IMR-90 (cell line): ENCODE measurements at places on chromosomes 1 and 21. TPM values are rescaled to one million over a fixed set of nuclear protein-coding genes. Genes with fewer than 3 reads are reported as not detected.
A peak's percentile ranks its signal among the peaks of the same experiment; 100 is the strongest.

GNAT2 gene
- 0.17 and 0.26 TPM in 2 replicates for polyA plus RNA-seq

JTB gene
- 138 and 153 TPM in 2 replicates for polyA plus RNA-seq

DNA sequence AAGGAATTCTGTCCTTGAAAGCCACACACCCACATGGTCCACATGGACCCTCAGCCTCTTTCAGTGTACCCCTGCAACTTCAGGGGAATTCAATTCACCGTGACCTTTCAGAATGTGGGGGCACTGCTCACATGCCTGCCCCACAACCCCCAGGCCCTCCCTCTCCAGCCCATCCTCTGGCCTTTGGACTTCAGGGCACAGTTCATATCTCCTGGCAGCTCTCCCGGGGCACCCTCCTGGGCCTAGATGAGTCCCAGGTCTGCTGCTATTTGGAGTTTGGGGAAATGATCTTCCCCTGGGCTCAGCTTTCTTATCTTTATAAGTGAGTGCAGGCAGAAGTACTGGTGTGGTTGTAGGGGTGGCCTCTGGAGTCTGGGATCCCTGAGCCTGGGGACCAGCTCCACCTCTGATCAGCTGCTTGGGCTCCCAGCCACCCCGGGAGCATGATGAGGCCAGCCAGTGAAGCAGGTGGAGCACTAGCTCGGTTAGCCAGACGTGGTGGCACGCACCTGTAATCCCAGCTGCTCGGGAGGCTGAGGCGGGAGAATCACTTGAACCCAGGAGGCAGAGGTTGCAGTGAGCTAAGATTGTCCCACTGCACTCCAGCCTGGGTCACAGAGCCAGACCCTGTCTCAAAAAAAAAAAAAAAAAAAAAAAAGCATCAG lies 15.8 kb downstream of the C1orf167 start:
- no peak for DNase-seq

GRCh38 chr1:55192093-55192492 lies 23.1 kb downstream of the USP24 start:
- no peak for DNase-seq

- peak; percentile 33 for DNase-seq
These were observed at the start of gene FHL3 for GRCh38 chr1:38005195-38006007. TSS of gene FHL3 (minus strand) at chr1:38005514. CDS start at chr1:37999412, 6,102 bp downstream.

DNA sequence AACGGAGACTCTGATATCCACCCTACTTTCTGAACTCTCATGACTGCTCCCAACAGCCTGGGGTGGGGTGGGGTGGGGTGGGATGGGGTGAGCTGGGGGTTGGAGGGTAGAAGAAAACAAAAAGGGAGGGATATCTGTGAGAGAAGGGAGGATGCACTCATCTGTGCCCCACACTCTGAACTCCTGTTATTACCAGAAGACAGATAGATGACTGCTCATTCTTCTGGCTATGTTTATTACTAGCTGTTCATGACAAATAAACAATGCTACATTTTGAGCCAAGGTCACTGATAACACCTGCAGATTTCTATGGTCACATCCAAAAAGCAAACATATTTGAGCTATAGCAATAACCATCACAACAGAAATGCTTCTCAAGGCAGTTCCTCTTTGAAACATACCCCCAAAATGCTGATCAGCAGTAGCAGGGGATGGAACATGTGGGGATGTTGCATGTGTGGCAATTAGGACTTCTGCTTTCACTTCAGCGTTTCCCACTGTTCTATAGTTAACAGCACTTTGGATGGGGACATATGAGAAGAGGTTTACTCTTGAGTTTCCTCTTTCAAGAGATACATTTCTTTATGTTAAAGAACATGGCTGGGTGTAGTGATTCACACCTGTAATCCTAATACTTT lies 43.3 kb downstream of the GPR3 start:
- DNase-seq, result no peak

DNA sequence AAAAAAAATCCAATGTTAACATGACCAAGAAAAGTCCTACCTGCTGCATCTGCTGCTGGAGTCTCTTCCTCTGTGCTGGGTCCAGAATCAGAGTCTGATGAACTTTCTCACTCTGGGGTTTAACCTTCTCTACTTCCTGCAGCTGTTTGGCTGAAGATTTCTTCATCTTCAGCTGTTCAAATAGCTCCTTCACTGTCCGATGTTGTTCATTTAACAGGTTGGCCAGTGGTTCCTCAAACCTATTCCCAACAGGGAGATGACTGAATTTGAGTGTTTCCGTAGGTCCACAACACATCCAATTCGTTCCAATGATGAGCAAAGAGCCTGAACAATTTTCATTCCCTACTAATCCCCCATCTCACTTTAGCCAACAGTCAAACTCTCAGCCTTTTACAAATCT lies 79.4 kb downstream of the GON4L start:
- no peak for DNase-seq

DNA sequence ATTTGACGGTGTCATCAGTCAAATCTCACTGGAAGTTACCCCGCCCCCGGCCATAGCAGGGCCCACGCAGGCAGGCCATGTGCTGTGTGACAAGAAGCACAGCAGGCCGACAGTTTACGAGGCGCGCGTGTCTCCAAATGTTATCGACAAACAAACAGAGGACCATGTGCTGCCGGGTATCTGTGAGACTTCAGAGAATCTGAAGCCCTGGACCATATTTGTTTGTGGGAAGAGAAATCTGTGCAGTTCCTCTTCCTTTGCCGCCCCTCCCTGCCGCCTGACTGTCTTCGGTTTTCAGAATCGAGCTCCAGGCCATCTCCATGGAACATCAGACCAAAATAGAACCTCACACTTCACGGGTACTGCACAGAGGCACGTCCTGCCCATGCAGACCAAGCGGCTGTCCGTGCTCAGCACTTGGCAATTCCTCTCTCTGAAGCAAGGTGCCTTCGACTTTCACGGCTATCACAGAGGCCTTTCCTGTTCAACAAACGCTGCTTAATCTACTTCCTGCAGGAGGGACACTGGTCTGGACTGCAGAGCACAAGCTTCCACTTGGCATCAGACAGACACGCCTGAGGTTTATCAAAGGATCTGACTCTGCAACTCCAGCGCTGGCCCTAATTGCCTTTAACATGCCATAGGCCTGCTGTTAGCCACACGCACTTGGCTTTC lies 135.7 kb upstream of the KRTAP19-8 start:
- DNase-seq, result no peak

GRCh38 chr1:85118751-85119150 lies 70.5 kb upstream of the MCOLN3 start:
- peak; percentile 35 for DNase-seq

GRCh38 chr21:9735421-9735961 lies 785.9 kb upstream of the TPTE start:
- no peak for DNase-seq
